ENCODE measurements at places on chromosomes 5 and 9.

GRCh38 chr9:87556039-87556438, 58.4 kb downstream of the DAPK1 start:
- no peak overlapping the region for H3K27ac ChIP-seq
- no peaks in the 10 kb centered on the region for H3K4me1 ChIP-seq
- ATAC-seq, result no peak
- no peaks in the 10 kb centered on the region for H3K36me3 ChIP-seq
- peaks cover 9% of the 10 kb centered on the region for H3K27me3 ChIP-seq
- no peak overlapping the region for H3K4me3 ChIP-seq

DNA sequence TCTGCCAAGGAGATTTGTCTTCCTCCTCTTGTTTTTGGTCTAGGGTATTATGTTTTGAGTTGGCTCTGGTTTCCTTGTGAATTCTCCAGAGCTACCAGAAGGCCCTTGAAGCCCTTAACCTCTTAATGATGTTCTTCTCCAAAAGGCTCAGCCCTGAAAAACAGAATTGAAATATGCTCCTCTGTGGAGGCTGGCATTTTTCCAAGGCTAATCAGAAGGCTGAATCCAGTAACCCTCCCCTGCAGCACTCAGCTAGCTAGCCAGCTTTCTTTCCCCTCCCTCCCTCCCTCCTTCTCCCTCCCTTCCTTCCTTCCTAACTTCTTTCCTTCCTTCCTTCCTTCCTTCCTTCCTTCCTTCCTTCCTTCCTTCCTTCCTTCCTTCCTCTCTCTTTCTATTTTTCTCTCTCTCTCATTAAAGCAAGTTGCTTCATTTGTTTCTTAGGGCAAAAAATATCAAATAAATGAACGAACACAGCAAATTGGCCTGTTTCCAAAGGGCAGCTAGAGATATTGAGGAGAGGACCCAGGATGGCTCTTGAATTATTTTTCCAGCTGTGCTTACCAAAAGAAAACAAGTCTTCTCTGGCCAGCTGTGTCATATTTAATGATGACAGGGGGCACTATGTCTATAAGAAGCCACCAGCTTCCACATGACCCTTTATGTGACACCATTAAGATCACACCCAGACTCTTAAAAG, 38.7 kb downstream of the JAKMIP2 start:
- no peak overlapping the region for H3K27ac ChIP-seq
- no peaks in the 10 kb centered on the region for H3K4me1 ChIP-seq

GRCh38 chr9:128828719-128829452, 708 bp downstream of the SPOUT1 start:
- no peaks in the 10 kb centered on the region for H3K27me3 ChIP-seq
- H3K4me1 ChIP-seq, result peaks cover 22% of the 10 kb centered on the region
- peak overlapping the region; percentile 77 for H3K4me3 ChIP-seq
- H3K27ac ChIP-seq, result peak overlapping the region; percentile 90
- ATAC-seq, result peak; percentile 1
- peaks cover 50% of the 10 kb centered on the region for H3K36me3 ChIP-seq

- H3K27me3 ChIP-seq, result no peaks in the 10 kb centered on the region
- H3K4me1 ChIP-seq, result no peaks in the 10 kb centered on the region
- no peak for ATAC-seq
- no peak overlapping the region for H3K4me3 ChIP-seq
- no peaks in the 10 kb centered on the region for H3K36me3 ChIP-seq
These were observed 128.1 kb downstream of the ACTL7B start for GRCh38 chr9:108727580-108728111.

- peaks cover 45% of the 10 kb centered on the region for H3K4me1 ChIP-seq
- peak; percentile 90 for ATAC-seq
- H3K4me3 ChIP-seq, result peak overlapping the region; percentile 15
These were observed 33.6 kb downstream of the PRRT1B start for GRCh38 chr9:131578731-131579504.

GRCh38 chr9:93677641-93678136, 101.3 kb downstream of the PHF2 start:
- H3K4me3 ChIP-seq, result no peak overlapping the region
- H3K4me1 ChIP-seq, result peaks cover 9% of the 10 kb centered on the region
- H3K36me3 ChIP-seq, result peaks cover 45% of the 10 kb centered on the region
- ATAC-seq, result no peak
